ENCODE measurements at places on chromosomes 5 and 9. TPM values are rescaled to one million over a fixed set of nuclear protein-coding genes. Genes with fewer than 3 reads are reported as not detected.
A peak's percentile ranks its signal among the peaks of the same experiment; 100 is the strongest.

- H3K36me3 ChIP-seq: peaks cover 4% of the 10 kb centered on the region
- H3K4me3 ChIP-seq: no peak overlapping the region
- no peaks in the 10 kb centered on the region for H3K4me1 ChIP-seq
- DNase-seq: no peak
Measured at GRCh38 chr9:128716581-128717254, 7.2 kb downstream of the ZDHHC12 start.

GRCh38 chr9:100856238-100856637 lies 172.3 kb upstream of the PLPPR1 start:
- H3K36me3 ChIP-seq: no peaks in the 10 kb centered on the region
- H3K27ac ChIP-seq: no peak overlapping the region
- no peak overlapping the region for H3K4me3 ChIP-seq
- H3K4me1 ChIP-seq: no peaks in the 10 kb centered on the region
- DNase-seq: no peak

- no peak for DNase-seq
- H3K36me3 ChIP-seq: no peaks in the 10 kb centered on the region
- H3K4me1 ChIP-seq: no peaks in the 10 kb centered on the region
- H3K4me3 ChIP-seq: no peak overlapping the region
- no peaks in the 10 kb centered on the region for H3K27me3 ChIP-seq
Measured at GRCh38 chr5:9562141-9562540, 16.3 kb upstream of the SEMA5A start.

DNA sequence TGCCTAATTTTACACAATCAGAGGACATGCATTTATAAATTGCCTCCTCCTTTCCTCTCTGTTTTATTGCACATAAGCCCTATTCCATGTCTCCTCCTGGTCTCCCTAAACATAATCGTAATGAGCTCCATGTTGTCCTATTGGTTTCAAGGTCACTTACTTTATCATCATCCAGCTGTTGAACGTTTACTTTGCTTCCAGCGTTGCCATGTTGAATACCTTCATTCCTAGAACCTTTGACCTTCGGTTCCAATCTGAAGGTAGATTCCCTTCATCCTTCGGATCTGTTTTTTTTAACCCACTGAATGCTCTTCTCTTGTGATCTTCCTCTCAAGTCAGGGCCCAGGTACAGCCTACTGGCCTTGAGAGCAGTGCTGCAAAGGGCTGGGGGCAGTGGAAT lies 84.3 kb downstream of the PJA2 start:
- DNase-seq: no peak
- H3K4me1 ChIP-seq: no peaks in the 10 kb centered on the region
- H3K4me3 ChIP-seq: no peak overlapping the region
- no peaks in the 10 kb centered on the region for H3K36me3 ChIP-seq

DNA sequence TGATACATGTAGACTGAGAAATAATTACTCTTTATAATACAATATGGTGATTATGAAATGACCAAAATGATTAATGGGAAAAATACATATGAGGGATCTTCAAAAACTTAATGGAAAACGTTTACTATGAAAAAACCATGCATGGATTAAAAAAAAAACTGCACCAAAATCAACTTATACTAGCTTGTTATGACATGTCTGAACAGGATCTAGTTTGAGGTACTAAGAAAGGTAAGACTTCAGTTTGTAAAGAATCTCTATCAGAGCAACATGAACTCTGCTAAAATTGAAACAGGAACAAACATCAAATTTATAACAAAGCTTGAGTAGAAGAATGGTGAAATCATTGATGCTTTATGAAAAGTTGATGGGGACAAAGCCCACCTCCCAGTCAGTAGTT lies 178.0 kb downstream of the SLIT3 start:
- no peaks in the 10 kb centered on the region for H3K36me3 ChIP-seq
- no peak overlapping the region for H3K4me3 ChIP-seq
- DNase-seq: no peak
- H3K27ac ChIP-seq: no peak overlapping the region

- H3K27me3 ChIP-seq: no peaks in the 10 kb centered on the region
- DNase-seq: no peak
Measured at GRCh38 chr9:109242014-109242413, 75.0 kb upstream of the FRRS1L start.

DNA sequence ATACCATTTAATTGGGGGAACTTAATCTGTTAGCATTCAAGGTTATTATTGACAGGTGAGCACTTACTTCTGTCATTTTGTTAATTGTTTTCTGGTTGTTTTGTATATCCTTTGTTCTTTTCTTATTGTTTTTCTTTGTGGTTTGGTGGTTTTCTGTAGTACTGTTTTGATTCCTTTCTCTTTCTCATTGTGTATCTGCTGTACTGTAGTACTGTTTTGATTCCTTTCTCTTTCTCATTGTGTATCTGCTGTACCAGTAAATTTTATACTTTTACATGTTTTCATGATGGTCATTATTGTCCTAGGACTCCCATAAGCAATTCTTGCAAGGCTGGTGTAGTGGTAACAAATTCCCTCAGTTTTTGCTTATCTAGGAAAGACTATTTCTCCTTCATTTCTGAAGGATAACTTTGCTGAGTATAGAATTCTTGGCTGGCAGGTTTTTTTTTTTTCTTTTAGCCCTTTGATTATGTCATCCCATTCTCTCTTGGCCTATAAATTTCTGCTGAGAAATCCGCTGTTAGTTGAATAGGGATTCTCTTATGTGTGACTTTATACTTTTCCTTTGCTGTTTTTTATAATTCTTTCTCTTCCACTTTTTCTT lies 24.1 kb upstream of the CACNA1B start:
- no peak overlapping the region for H3K27ac ChIP-seq
- no peaks in the 10 kb centered on the region for H3K4me1 ChIP-seq
- no peaks in the 10 kb centered on the region for H3K36me3 ChIP-seq

DNA sequence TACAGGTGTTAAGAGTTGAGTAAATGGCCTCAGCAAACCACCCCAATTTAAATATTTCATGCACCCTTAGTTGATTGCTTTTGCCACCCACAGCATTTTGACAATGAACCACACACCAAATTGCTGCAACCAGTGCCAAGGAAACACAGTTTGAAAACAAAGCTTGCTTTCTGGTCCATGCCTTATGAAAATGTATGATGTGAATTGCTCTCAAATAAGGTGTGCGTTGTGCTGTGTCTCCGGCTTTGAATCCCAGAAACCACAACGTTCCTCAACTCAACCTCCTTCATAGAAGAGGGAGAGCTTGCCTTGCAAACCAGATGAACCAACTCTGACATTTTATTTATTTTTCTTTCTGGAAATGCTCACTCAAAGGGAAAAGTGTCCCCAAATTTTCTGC lies 762.7 kb downstream of the TLE1 start:
- no peak for DNase-seq
- H3K4me3 ChIP-seq: no peak overlapping the region
- no peak overlapping the region for H3K27ac ChIP-seq
- H3K4me1 ChIP-seq: no peaks in the 10 kb centered on the region

DNA sequence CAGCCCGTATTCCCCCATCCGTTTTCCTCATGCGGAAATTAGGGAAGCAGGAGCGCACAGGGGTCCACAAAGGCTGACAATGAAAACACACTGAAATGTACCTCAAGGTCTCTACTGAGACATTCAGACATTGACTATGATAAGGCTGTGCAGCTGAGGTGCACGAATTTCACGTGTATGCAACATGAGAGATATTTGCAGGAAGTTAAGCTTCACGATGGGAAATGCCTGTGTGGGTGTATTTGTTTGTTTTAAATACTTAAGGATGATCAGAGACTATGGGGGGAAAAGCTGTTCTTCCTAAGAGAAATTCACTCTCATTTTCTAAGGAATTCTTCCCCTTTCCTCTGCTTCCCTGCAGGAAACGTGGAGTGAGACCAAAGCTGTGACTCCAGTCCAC lies 2.6 kb upstream of the SPATA31E1 start:
- H3K4me3 ChIP-seq: no peak overlapping the region
- H3K36me3 ChIP-seq: no peaks in the 10 kb centered on the region
- no peak for DNase-seq
- H3K27me3 ChIP-seq: no peaks in the 10 kb centered on the region
- H3K27ac ChIP-seq: no peak overlapping the region

- H3K4me3 ChIP-seq: no peak overlapping the region
- DNase-seq: no peak
- no peak overlapping the region for H3K27ac ChIP-seq
- no peaks in the 10 kb centered on the region for H3K27me3 ChIP-seq
- H3K4me1 ChIP-seq: no peaks in the 10 kb centered on the region
Measured at GRCh38 chr5:98954392-98955028, 25.7 kb upstream of the CHD1 start.

GRCh38 chr9:131658377-131659129 lies 81.3 kb downstream of the RAPGEF1 start:
- peak overlapping the region; percentile 70 for H3K27ac ChIP-seq
- H3K36me3 ChIP-seq: no peaks in the 10 kb centered on the region
- H3K4me1 ChIP-seq: peaks cover 90% of the 10 kb centered on the region
- no peak for DNase-seq
- H3K27me3 ChIP-seq: no peaks in the 10 kb centered on the region

DNA sequence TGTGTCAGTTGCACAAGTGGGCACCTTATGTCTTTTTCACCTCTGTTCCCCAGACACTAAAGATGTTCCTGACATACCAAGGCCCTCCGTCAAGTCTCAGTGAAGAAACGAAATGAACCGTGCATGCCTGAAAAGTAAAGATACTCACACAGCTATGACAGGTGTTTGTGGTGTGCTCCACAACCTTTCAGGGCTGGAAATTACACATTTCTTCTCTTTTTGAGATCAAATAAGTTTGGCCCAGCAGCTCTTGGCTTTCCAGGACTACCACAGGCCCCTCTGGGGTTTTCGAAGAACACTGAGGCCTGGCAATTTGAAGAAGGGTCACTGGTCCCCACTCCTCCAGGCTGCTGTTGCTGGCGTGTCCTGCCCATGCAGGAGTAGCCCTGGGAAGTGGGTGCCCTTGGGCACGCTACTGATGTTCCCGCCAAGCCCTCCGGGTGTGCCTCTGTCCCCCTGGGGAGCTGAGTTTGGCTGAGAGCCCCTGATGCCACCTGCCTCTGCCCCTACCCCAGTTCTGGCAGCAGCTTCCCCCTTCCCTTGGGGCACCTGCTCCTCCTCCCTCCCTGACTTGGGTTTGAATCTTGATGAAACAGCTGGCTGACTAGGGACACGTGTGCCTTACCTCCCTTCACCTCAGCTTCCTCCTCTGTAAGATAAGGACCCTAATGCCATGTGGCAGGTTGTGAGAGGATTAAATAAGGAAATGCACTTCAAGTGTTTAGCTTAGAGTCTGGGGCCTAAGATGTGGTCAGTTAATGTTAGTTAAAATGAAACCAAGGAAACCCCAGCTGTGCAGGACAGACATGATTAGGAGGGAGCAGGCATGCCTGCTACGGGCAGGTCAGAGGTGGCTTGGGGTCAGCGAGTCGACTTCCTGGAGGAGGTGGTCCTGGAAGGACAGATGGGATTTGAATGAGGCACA lies 49.1 kb upstream of the GADD45G start:
- DNase-seq: no peak
- no peak overlapping the region for H3K4me3 ChIP-seq
- peaks cover 14% of the 10 kb centered on the region for H3K4me1 ChIP-seq
- no peak overlapping the region for H3K27ac ChIP-seq
- no peaks in the 10 kb centered on the region for H3K27me3 ChIP-seq

DNA sequence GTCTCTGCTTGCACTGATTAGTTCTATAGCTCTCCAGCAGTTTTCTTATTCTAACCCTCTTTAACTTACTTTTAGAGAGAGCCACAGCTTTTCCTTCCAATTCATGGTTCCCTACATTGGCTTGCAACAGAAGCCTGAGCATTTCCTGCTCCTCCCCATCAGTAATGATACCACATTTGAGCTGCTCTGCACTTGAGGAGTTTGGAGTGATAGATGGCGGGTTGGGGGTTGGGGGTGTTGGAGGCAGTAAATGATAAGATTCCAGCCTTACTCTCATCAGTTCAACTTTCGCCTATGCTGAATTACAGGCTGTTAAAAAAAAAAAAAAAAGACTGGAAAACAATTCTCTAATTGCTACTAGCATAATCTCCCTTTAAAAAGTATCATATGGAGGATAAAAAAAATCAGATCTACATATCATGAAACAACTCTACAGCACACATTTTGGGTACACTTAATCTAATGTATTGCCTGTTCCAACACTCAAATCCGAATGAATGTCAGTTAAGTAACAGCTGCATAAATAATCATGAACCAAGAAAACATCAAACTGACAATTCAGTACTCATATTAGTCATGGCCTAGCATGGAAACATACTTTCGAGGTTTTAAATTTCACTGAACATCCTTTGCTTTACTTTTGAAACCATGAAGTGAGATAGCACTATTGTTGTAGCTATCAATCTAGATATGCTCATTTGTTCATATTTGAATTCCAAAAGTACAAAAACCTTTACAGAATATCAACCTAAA lies 224.7 kb downstream of the NFIB start:
- H3K27me3 ChIP-seq: no peaks in the 10 kb centered on the region
- no peaks in the 10 kb centered on the region for H3K36me3 ChIP-seq
- H3K4me1 ChIP-seq: no peaks in the 10 kb centered on the region
- no peak overlapping the region for H3K4me3 ChIP-seq
- no peak overlapping the region for H3K27ac ChIP-seq

DNA sequence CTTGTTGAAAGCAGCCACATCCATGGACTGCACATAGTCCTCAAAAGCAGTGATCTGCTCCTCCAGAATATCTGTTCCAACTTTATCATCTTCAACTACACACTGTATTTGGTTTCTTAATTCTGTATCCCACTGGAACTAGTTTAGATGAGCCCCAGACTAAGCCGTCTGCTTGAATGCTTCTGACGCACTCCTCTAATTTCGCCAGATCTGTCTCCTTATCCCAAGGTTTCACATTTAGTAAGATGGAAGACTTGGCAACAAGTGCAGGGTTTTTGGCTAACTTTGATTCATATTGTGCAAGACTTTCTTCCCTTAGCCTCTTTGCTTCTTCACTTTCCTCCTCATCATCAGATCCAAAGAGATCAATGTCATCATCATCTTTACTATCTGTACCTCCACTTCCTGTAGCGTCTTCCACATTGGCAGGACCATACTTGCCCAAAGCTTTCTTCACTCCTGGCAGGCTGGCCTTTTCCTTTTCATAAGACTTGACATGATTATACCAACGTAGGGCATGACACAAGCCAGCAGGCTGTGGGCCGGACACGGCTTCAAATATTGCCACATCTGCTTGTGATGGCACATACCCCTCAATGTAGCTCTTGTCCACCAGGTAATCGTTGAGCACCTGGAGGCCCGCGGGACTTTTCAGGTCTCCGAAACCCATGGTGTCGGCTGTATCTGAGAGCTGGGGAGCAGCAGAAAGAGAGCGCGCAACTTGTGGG lies 56.2 kb upstream of the PIK3R1 start:
- no peak overlapping the region for H3K4me3 ChIP-seq
- no peaks in the 10 kb centered on the region for H3K4me1 ChIP-seq
- H3K27me3 ChIP-seq: no peaks in the 10 kb centered on the region
- no peak for DNase-seq
- H3K36me3 ChIP-seq: no peaks in the 10 kb centered on the region

- DNase-seq: no peak
- no peaks in the 10 kb centered on the region for H3K36me3 ChIP-seq
- no peak overlapping the region for H3K27ac ChIP-seq
- H3K4me1 ChIP-seq: no peaks in the 10 kb centered on the region
Measured at GRCh38 chr9:80866121-80866520, 823.2 kb downstream of the TLE1 start.

GRCh38 chr9:86515221-86515620 lies 161.0 kb upstream of the TUT7 start:
- H3K4me3 ChIP-seq: no peak overlapping the region
- DNase-seq: no peak
- H3K27me3 ChIP-seq: no peaks in the 10 kb centered on the region
- no peaks in the 10 kb centered on the region for H3K36me3 ChIP-seq
- H3K4me1 ChIP-seq: no peaks in the 10 kb centered on the region
- no peak overlapping the region for H3K27ac ChIP-seq

The LCN12 gene
- total RNA-seq: 1.4 TPM

The TBCA gene
- 80.4 TPM for total RNA-seq

The MLANA gene
- total RNA-seq: not detected

The DDX4 gene
- not detected for total RNA-seq

The PCDHGB3 gene
- total RNA-seq: 0.76 TPM

The DNAJC21 gene
- total RNA-seq: 63.7 TPM

The DRD1 gene
- total RNA-seq: not detected

Data from CD4-positive, alpha-beta memory T cell (primary cell).